Anterior cingulate cortex (tissue), 58 donors: ENCODE measurements at places on chromosomes 4 and X.

- DNase-seq, result no peak
These were observed 145.8 kb downstream of the PRKX start for GRCh38 chrX:3567686-3568085.

DNA sequence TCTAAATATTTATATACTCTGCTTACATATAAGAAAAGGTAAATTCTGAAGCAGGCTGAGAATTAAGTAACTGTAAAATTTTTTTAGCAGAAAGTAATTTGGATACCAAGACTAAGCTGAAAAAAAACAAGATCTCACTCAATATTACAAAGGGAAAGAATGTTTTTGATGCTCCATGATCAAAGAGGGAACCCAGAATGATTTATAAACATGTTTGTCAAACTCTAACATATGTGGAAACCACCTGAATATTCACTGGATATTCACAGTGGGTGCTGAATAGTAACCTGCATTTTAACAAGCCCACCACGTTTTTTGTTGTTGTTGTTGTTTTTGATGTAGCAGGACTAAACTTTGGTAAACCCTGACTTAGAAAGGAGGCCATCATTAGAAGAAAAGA lies 324.9 kb upstream of the GATB start:
- no peak for DNase-seq

- no peak for DNase-seq
These were observed 128.9 kb downstream of the SH3KBP1 start for GRCh38 chrX:19758539-19758938.

GRCh38 chrX:68461576-68461975 lies 28.3 kb upstream of the OPHN1 start:
- no peak for DNase-seq

GRCh38 chr4:168293386-168293975 lies 25.1 kb downstream of the DDX60 start:
- no peak for DNase-seq

DNA sequence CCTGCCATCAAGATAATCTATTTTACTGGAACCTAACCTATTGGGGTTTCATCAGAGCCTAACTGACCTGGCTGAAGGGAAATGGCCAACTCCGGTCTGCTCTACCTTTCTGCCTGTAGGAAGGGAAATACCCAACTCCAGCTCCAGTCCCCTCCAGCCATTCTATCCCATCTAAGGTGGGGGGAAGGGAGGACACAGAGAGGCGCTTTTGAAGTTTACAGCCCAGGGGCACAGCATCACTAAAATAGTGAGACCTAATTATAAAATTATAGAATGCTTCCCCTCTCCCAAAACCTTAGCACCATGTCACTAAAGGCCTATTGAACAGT lies 27.8 kb upstream of the ACSL4 start:
- DNase-seq, result no peak

- no peak for DNase-seq
These were observed 191.8 kb downstream of the SHROOM3 start for GRCh38 chr4:76626686-76627465.

- no peak for DNase-seq
These were observed 108.5 kb downstream of the PHKA2 start for GRCh38 chrX:18875256-18875878.

- no peak for DNase-seq
These were observed 214.0 kb downstream of the HS6ST2 start for GRCh38 chrX:132744470-132744869.

DNA sequence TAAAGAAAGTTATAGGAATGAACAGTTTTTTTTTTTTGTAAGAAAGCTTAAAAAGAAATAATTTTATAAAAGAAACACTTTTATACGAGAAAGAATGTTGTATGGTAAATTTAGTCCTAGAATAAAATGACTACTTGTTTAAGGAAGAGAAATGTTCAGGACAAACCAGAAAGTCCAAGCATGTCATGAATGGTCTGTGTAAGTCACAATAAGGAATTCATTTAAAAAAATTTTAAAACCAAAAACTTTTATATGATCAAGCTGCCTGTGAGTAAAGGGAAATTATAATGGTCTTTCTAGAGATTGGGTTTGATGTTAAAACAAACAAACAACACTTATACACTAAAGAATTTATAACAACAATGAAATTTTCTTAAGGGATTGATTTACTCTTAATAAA lies 858.9 kb upstream of the PCDH7 start:
- no peak for DNase-seq

DNA sequence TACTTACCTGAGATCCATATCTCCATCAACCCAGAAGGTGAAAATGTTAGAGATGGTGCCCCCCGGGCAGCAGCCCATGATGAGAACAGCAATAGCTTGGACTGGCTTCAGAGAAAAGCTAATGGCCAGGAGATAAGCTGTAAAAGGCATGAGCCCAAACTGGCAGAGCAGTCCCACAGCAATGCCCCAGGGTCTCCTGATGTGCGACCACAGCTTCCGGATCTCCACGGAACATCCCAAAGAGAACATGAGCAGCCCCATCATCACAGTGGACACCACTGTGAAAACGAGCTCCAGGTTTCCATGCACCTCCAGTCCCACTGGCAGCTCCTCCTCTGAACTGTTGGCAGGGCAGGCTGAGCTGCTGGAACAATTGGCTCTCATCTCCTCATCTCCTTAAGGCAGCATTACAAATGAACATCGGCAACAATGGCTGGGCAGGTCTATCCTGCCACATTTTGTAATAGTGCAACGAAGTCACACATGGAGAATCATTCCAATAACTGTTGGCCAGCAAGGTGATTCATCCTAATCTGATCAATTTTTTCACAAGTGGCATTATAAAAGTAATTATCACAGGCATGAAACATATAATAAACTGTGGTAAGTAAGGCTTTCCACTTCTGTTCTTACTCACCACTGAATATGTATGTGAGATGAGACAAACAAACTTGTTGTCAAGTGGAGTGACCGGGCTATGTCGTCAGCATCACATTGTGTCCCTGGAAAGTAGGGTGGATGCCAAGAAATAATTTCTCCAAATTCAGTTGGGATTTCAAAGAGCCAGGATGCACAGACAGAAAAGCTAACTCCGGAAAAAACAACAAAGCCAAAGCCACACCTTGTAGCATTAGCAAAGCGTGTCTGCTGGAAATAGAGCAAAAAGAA lies at the start of gene SLC10A6:
SLC10A6 (minus strand) TSS at position 653 of the 888 bp plus-strand sequence; CDS start at position 384, 269 bp downstream.
- DNase-seq, result no peak

GRCh38 chrX:50613846-50614245 lies 143.2 kb upstream of the DGKK start:
- no peak for DNase-seq

- DNase-seq, result no peak
These were observed 40.8 kb downstream of the CCNG2 start for GRCh38 chr4:77197831-77198230.

GRCh38 chrX:29652484-29652883 lies 562.9 kb upstream of the MAGEB2 start:
- DNase-seq, result no peak

- DNase-seq, result no peak
These were observed 221.2 kb upstream of the MID1 start for GRCh38 chrX:10841579-10841978.

DNA sequence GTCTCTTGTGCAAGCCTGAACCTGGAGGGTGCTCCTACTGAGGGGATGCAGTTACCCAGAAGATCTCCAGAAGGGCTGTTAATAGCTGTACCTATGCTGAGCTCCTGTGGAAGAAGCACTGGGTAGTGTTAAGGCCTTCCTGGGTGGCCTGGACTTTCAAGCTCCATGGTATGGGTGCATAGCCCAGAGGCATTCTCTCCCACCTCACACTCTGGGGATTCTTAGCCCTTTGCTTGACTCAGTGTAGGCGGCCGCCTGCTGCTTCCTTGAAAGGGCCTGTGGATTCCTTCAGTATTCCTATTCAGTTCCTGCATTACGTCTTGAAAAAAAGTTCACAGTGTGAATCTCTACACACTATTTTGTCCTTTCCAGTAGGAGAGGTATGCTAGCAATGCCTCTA lies 235.7 kb upstream of the MAGEB16 start:
- no peak for DNase-seq
